Uterus (tissue), 4 donors: ENCODE measurements at places on chromosomes 3 and 15.

DNA sequence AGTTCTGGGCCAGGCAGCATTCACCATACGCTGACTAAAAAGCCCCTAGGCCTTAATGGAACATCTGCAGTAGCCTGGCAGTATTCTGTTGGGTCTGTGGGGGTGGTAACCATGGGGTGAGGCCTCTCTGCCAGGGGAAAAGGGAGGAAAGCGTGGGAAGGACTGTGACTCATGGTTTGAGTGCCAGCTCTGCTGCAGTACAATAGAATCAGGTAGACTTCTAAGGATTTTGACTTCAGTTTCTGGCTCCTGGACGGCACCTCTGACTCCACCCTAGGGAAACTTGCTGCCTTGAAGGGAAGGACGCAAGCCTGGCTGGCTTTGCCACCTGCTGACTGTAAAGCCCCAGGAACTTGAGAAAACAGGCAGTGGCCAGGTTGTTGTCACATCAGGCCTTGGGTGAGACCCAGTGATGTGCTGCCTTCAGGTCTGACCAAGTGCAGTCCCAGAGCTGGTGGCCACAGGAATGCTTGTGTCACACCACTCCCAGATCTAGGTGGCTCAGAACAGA, 148.6 kb downstream of the SUCNR1 start:
- H3K36me3 ChIP-seq, result no peaks in the 10 kb centered on the region
- H3K4me3 ChIP-seq, result no peak overlapping the region
- no peaks in the 10 kb centered on the region for H3K27me3 ChIP-seq

DNA sequence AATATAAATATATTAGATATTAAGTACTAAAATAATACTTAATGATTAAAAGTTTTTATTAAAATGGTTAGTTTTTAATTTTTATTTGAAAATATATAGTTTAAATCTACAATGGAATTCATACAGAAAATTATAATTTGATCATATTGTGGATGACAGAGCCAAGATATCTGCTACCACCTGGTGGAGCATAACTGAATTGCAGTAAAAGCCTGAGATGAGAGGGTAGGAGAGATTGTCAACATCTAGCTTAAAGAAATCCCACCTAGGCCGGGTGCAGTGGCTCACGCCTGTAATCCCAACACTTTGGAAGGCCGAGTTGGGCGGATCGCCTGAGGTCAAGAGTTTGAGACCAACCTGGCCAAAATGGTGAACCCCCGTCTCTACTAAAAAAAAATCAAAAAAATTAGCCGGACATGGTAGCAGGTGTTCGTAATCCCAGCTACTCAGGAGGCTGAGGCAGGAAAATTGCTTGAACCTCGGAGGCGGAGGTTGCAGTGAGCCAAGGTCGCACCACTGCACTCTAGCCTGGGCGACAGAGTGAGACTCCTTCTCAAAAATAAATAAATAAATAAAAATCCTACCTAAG, 25.1 kb upstream of the CSTA start:
- DNase-seq, result no peak
- H3K27me3 ChIP-seq, result no peaks in the 10 kb centered on the region
- no peaks in the 10 kb centered on the region for H3K36me3 ChIP-seq
- H3K4me1 ChIP-seq, result no peaks in the 10 kb centered on the region

DNA sequence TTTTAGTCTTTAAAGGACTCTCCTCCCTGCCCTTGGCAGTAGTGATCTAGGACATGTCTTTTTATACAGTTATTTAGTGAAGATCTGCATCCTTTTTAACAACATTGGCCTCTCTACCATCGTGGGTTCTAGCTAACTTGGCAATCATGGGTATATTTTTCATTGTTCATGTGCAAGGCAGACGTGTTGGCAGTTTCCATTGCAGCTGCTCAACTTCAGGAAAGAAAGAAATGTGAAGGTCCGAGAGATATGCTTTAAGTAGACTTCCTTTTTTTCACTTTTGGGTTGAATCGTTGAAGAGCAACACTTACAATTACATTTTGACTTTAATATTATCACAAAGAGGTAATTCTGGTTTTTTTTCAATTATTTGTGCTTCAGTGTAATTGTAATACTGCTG, 172.6 kb downstream of the SATB1 start:
- H3K4me3 ChIP-seq, result no peak overlapping the region
- H3K4me1 ChIP-seq, result no peaks in the 10 kb centered on the region
- no peak overlapping the region for H3K27ac ChIP-seq
- H3K27me3 ChIP-seq, result no peaks in the 10 kb centered on the region
- DNase-seq, result no peak
- no peaks in the 10 kb centered on the region for H3K36me3 ChIP-seq

DNA sequence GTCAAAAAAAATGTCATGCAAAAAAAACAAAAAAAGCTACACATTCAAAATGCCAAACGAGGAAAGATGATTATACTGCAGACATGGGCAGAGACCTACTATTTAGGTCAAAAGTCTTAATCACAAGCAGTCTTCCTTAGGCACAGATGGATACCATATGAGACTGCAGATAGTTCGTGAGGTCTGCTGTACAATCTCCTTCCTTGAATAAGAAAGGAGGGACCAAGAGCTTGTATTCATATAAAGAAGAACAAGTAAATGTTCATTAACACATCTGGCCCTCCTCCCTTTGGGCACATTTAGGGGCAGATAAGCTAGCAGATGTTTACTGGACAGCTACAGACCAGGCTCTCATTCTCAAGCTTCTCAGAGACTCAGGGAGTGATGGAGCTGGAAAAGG, 45.3 kb downstream of the ANXA2 start:
- H3K4me1 ChIP-seq, result no peaks in the 10 kb centered on the region
- no peak for DNase-seq
- H3K4me3 ChIP-seq, result no peak overlapping the region
- H3K36me3 ChIP-seq, result no peaks in the 10 kb centered on the region
